ENCODE measurements at places on chromosomes 2 and 18.

GRCh38 chr18:76688724-76689472 is 133.5 kb upstream of the ZNF236 start:
- no peak for DNase-seq

DNA sequence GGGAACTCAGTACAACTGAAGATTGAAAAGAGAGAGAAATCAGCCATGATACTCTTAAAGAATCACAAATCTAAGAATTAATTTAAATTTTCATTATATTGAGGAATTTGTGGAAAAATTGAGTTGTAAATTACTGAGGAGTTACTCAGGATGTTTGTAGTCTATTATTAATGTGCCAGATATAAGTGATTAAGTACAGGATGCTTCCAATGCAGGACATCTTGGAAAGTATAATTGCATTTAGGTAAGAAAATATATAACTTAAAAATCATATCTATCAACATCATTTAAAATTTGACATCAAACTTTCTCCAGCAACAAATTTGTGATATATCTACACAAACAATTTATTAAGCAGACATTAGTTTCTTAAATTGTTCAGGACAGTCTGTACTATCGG is 1.3 kb downstream of the CALCRL start:
- DNase-seq: no peak

- DNase-seq: peak; percentile 42
These were observed 3.8 kb downstream of the DLX2 start for GRCh38 chr2:172098650-172099471.

- DNase-seq: no peak
These were observed 293.5 kb downstream of the SETBP1 start for GRCh38 chr18:44974174-44974573.

DNA sequence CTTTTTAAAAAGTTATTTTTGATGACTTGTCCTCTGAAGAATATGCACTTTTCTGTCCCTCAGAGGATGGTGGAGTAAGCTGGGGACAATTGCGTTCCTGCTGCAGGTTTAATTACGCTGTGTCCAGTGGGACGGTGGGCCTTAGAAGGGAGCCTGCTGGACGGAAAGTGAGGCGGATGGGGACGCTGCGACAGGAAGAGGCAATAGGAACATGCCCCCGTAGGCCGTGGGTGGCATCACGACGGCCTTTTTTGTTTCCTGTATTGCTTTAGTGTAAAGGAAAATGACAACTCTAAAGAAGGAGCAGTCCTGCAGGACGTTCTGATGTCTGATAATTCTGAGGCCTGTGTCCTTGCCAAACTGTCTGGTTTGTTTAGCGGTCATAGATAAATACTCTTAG is 121.6 kb downstream of the NFATC1 start:
- peak; percentile 70 for DNase-seq

DNA sequence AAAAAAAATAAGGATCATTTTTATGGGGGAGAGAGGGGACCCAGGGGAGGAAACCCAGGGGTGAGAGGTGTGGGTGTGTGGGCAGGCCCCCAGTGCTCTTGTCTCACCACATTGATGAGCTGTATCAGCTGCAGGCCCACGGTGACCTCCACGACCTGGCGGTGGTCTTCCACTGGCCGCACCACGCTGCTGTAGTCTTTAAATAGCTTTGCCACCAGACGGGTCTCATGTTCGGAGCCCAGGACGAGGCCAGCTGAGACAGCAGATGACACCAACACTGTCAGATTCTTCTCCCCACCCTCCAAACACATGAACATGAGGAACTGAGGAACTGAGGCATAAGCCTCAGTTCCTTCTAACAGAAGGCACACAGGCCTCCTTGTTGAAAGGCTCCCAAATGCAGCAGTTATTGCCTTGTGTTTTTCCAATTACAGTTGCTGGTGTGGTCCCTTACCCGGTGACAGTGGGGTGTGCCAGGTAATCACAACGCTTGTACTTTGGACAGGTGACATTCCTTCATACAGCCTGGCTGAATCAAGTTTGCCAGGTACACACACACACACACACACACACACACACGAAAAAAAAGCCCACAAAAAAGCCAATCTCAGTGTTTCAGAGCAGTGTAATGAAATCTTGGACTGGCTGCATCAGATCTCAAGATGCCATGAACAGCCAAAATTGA is 4.7 kb downstream of the CHRNA1 start:
- DNase-seq: no peak

DNA sequence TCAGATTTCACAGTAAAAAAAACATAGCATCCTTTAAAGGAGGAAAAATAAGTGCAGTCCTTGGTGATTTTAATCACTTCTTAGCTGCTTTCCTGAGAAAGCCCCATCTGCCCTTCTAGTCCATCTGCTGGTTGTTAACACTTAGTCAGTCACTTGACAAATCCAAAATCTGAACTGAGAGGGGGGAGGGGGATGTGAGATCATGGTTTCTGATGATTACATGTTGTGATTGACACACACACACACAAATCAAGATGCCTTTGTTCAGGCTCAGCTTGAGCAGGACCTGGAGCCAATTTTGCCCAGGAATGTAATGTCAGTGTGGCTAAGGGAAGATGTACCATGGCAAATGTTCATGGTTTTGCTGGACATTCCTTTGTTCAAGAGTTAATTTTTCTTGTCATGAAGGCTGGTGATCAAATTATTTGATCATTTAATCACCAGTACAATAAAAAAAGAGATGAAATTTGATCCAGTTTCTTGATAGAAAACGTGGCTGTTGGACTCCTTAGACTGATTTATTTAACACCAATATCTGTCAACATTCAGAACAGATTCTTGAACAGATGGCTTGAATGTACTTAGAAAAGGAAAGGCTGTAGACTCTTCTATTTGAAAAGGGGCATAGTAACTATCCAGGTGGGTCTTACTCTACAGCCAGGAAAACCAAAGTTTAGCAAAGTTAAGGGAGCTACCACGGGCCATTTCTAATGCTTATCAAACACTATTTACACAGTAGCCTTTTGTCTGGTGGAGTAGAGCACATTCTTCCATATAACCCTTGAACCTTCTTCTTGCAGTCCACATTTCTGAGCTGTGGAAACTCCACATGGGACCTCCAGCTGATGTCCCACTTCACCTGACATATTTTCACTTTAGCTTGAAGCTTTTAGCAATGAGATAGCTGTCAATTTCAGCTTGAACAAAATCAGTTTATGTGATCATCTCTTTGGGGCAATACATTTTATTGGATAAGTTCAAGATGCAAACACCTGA is 408.7 kb downstream of the PIK3C3 start:
- DNase-seq: no peak

DNA sequence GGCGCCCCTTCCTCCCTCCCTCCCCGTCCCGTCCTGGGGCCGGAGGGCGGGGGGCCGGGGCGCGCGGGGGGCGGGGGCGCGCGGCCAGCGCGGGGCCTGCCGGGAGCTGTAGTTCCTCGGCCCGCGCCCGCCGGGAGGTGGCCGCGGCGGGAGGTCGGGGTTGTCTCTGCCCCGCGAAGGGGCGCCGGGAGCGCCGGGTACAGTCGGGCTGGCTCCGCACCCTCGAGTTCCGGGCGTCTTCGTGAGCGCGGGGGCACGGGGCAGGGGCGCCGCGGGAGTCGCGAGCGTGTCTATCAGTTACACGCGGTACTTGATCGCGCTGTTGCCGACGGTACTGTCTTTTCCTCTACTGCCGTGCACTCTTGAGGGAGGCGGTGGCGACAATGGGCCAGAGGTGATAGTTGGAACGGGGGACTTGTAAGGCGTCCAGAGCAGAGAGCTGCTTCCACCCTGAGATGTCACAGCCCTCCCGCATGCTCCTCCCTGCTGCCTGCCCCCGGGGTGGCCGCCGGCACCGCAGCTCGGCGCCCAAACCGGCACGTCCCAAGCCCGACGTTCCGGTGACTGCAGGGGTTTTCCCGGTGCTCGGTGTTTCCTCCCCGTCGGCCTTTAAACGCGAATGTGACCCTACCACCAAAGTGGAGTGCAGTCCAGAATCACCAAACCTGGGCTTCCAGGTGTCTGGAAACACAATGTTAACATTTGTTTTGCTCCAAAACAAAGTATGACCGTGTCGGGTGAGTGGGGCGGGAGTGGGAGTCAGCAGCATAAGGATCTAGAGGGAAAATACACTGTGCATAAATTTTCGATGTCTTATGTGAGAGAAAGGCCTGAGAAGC is at the start of gene PRKD3:
TSS of gene PRKD3 (minus strand) at position 48 of the 839 bp plus-strand sequence. CDS start 8,309 bp downstream, outside the sequence.
- DNase-seq: peak; percentile 59

GRCh38 chr2:71806432-71806831 is 341.2 kb downstream of the CYP26B1 start:
- DNase-seq: no peak

- no peak for DNase-seq
These were observed 263.8 kb downstream of the AGAP1 start for GRCh38 chr2:235757640-235758039.

DNA sequence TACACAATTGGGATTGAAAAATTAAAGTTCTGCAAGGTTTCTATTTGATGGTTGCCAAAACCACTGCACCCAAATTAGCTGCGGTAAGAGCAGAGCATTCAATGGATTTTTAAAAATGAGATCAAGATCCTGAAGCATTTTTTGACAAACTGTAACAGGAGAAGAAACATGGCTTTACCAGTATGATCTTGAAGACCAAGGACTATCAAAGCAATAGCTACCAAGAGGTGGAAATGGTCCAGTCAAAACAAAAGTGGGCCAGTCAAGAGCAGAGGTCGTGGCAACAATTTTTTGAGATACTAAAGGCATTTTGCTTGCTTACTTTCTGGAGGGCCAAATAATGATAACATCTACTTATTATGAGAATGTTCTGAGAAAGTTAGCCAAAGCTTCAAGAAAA is 186.8 kb downstream of the RDH14 start:
- no peak for DNase-seq

GRCh38 chr18:76399613-76400391 is 95.2 kb downstream of the ZNF516 start:
- no peak for DNase-seq

DNA sequence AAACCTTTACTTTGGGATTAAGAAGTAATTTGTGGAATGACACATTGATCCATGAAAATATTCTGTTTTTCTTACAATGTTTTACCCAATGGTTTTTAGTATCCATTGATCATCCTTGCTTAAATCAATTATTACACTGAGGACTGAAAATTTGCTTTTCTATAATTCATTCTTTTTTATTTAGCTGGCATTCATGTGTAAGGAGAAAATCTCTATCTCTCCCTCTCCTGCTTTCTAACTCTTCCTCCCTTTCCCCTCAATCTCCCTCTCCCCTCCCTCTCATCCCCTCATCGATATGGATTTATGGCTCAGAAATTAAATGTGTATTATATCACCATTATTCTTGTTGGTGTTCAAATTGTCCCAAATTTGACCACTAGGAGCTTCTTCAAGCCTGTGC is 29.7 kb downstream of the GALNT5 start:
- no peak for DNase-seq

DNA sequence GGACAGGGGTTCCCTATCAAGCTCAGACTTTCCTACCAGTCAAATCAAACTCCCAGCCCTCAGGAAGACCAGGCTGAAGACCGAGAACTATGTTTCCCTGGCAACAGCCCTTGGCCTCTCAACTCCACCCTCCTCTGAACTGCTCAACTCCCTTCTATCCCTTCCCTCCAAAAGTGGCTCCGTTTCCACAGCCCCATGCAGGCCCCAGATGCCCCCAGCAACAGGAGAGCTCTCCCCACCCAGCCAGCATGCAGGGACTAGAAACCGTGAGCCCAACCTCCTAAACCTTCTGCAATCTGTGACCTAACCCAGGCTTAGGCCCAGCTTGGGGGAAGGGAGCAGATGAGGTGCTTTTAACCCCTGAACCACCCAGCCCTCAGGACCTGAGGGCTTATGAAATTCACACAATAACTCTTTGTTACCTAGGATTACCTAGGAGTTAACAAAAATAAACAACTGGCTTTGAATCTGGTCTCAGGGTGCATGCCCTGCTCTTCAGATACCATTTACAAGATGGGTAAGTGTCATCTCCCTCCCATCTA is 87.2 kb downstream of the BCL11A start:
- no peak for DNase-seq

- DNase-seq: no peak
These were observed 99.6 kb downstream of the KCNF1 start for GRCh38 chr2:11011359-11011758.

- no peak for DNase-seq
These were observed 91.4 kb downstream of the PPP1R1C start for GRCh38 chr2:182077023-182077422.

DNA sequence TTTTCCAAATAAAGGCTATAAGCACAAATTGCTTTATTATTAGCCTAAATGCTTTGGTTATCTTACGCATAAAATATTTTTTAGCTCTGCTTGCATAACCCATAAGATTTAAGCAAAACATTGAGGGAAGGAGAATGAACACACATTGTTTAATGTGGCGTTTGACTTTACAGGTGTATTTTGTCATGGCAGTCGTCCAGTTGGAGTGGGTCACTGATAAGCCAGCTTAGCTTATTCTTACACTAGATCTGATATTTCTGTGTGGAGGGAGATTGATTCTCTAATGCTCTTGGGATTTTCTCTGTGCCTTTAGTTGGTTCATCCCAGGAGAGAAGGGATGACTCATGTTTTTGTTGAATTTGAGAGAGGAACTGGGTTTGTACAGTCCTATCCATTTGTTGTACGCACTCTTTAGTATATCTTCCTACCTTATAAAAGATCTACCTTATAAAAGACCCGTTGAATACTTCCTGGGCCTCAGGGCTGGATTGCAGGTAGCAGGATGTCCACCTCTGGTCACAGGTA is 47.5 kb upstream of the ACYP2 start:
- no peak for DNase-seq

DNA sequence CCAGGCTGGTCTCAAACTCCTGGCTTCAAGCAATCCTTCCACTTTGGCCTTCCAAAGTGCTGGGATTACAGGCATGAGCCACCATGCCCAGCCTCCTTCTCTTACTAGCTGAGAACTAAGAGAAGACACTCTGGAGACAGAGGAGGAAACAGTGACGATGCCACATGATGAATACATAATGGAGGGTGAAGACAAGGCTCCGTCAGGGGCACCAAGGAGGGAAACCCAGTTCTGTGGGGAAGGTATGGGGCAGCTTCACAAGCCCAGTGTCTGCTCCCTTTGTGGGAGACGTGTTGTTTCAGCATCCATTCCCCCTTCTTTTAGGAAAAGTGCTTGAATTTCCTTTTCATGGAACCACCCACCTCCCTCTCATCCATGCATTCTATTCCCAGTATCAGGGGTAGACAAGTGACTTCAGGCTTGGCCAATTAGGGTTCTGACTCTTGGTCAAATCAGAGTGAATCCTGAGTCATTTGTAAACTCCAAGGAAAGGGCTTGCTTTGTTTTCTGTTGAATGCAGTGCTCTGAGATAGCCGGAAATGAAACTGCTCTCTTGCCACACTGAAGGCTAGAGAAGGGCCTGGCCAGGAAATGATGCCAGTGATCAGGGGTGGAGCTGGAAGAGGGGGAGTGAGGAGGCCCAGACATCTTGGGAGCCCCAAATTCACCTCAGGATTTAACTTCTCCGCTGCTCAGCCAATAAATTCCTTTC is 23.7 kb downstream of the TMEM127 start:
- no peak for DNase-seq

Data from erythroblast (primary cell).